ENCODE measurements at places on chromosomes 12 and 14. TPM values are rescaled to one million over a fixed set of nuclear protein-coding genes. Genes with fewer than 3 reads are reported as not detected.

The DACT1 gene
- total RNA-seq = 2.3 TPM

The KLRK1 gene
- not detected for total RNA-seq

The TEX52 gene
- 0.17 TPM for total RNA-seq

The EXOC3L4 gene
- total RNA-seq = not detected

The IFNG gene
- 2,121 TPM for total RNA-seq

The BDKRB2 gene
- total RNA-seq = not detected

The PMCH gene
- total RNA-seq = 3.1 TPM

The SAMD15 gene
- 0.29 TPM for total RNA-seq

The KRT79 gene
- total RNA-seq = not detected

The KLRC1 gene
- 0.12 TPM for total RNA-seq

The MYL2 gene
- total RNA-seq = not detected

The RERGL gene
- total RNA-seq = not detected

The MRPL42 gene
- 87.0 TPM for total RNA-seq

The SLC7A8 gene
- total RNA-seq = not detected

The CCDC184 gene
- 0.75 TPM for total RNA-seq

The KRT75 gene
- total RNA-seq = not detected

The NRXN3 gene
- total RNA-seq = not detected

The NTN4 gene
- not detected for total RNA-seq

The CCND2 gene
- 549 TPM for total RNA-seq

The PROX2 gene
- not detected for total RNA-seq

The MNAT1 gene
- 45.1 TPM for total RNA-seq

The PRB2 gene
- total RNA-seq = not detected

The SMCO3 gene
- not detected for total RNA-seq

The RILPL1 gene
- 4.4 TPM for total RNA-seq

The CD27 gene
- 82.1 TPM for total RNA-seq
